ENCODE measurements at places on chromosomes 13 and 19. TPM values are rescaled to one million over a fixed set of nuclear protein-coding genes. Genes with fewer than 3 reads are reported as not detected.

The SOHLH2 gene
- 0.39 TPM for total RNA-seq

DNA sequence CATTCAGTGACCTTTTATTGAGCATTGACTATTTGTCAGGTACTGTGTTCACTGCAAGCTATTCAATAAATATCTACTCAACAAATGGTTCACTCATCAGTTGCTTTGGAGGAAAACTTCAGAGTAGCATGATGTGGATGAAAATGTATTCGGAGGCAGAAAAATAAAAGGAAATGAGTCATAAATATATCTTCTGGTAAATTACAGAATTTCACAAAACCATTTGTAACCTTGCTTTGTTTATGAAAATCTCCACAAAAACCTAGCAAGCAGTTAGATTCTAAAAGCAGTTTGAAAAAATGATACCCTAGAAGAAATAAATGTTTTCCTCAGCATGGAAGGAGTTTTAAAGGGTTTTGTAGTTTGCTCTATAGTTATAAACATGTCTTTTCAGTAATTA lies 399.6 kb downstream of the LMO7 start:
- DNase-seq = no peak

GRCh38 chr19:4981681-4981958 lies 12.7 kb downstream of the KDM4B start:
- no peak for DNase-seq

DNA sequence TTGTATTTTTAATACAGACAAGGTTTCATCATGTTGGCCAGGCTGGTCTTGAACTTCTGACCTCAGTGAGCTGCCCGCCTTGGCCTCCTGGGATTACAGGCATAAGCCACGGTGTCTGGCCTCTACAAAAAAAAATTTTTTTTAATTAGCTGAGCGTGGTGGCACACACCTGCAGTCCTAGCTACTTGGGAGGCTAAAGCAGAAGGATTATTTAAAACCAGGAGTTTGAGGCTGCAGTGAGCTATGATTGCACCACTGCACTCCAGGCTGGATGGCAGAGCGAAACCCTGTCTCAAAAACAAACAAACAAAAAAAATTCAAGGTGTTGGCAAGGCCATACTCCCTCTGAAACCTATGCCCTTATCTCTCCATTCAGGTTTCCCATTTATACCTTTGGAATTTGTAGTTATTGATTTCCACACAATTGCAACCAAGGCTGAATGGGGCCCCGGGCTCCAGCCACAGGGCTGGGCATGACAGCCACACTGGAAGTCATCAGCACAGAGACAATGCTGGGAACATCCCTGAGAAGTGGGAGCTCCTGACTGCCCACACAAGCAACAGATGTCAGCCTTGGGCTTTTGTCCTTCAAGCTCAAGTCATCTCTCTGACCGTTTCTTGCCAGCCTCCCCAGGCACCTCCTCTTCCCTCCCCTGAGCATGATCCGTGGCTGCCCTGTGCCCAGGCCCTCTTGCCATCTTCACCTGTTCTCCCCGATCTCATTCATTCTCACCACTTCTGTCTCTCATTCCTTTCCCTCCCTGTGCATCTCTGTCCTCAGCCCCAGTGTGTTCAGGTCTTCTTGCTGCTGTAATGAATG lies 27.2 kb upstream of the CALM3 start:
- DNase-seq = no peak

DNA sequence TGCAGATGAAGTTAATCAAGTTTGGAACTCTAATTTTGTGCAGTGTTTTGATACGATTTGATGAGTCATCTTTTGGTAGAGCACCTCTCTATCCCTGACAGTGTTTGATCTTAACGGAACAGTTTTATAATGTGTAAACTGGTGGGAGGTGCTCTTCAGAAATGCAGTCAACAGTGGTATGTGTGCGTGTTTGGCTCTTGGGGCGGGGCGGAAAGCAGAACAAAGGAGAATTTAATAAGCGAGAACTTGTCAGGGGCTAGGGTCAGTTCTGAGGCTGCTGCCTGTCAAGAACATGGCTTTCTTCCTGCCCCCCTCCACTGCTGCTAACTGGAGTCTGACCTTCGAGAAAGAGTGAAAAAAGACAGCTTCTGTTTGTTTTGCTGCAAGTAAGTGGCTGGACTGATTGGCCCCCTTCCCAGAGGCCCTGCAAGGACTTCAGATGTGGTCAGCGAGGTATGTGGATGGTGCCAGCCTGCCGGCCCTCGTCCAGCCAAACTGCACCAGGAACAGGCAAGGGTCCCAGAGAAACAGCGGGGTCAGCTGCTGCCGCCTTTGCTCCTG lies 40.8 kb downstream of the BBC3 start:
- DNase-seq = peak; percentile 76

GRCh38 chr19:2101417-2102335 lies 5.0 kb downstream of the IZUMO4 start:
- DNase-seq = no peak

DNA sequence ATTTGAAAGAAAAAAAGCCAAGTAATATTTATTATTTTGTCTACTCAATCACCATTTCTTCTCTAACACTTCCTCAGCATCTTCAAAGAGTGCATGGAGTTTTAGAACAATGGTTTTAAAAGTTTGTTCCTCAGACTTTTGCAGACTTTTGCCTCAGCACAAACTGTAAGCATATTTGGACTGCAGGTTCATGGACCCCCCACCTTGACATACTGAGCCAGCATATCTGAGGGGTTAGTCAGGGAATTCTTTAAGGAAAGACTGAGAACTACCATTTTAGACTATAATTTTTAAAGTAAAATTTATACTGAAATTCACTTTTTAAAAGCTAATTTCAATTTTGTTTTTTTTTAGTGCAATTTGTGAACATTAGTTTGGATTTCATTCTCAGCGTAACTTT lies 1676.8 kb upstream of the PCDH20 start:
- DNase-seq = no peak

GRCh38 chr19:39698535-39698934 lies 5.7 kb upstream of the LGALS14 start:
- no peak for DNase-seq

DNA sequence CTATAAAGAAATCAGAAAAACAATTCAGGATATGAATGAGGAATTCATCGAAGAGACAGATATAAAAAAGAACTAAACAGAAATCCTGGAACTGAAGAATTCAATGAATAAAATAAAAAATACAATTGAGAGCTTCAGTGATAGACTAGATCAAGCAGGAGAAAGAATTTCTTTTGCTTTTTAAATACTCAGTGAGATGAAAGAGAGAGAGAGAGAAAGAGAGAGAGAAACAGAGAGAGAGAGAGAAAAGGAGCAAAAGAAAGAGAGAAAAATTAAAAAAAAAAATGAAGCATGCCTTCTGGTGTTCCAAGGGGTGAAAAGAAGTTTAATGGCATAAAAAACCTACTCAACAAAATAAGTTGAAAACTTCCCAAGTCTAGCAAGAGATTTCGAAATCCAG lies 22.0 kb upstream of the SLC7A9 start:
- no peak for DNase-seq

The ZIC2 gene
- total RNA-seq = 0.31 TPM

The ZNF443 gene
- total RNA-seq = 7.3 TPM

GRCh38 chr19:35715355-35715809 lies 2.4 kb upstream of the KMT2B start:
- DNase-seq = no peak

The PABPC3 gene
- total RNA-seq = not detected

- no peak for DNase-seq
Observed at GRCh38 chr19:35340431-35340830, 7.3 kb upstream of the FFAR1 start.

DNA sequence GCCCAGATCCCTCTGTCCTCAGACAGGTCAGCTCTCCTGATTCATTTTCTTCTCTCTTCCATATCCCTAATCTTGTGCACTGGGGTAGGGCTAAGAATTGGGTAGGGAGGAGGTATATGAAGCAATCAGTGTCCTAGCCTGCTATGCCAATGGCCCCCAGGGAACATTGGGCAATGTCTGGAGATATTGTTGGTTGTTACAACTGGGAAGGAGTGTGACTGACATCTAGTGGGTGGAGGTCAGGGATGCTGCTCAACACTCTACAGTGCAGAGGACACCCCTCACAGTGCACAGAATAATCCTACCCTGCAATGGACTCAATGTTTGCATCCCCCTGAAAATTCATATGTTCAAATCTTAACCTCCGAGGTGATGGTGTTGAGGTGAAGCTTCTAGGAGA lies 57.5 kb downstream of the CPAMD8 start:
- DNase-seq = no peak

The SYT5 gene
- 2.9 TPM for total RNA-seq

The KLK14 gene
- total RNA-seq = 0.41 TPM

The HOOK2 gene
- 91.9 TPM for total RNA-seq

DNA sequence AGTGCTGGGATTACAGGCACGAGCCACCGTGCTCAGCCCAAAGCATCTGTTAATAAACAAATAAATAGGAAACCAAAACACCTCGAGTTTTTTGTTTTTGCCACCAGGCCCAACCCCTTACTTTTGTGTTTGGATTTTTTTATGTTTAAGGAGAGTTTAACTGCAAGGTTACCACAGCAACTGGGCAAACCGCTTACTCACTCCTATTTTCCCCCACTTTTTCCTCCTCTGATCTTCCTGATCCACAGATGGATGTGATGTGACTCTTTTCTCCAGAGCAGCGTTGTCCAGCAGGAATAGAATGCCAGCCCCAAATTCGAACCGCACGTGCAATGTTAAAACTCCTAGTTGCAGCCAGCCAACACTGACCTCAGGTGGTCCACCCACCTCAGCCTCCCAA lies 2.1 kb upstream of the PNMA8B start:
- DNase-seq = no peak

DNA sequence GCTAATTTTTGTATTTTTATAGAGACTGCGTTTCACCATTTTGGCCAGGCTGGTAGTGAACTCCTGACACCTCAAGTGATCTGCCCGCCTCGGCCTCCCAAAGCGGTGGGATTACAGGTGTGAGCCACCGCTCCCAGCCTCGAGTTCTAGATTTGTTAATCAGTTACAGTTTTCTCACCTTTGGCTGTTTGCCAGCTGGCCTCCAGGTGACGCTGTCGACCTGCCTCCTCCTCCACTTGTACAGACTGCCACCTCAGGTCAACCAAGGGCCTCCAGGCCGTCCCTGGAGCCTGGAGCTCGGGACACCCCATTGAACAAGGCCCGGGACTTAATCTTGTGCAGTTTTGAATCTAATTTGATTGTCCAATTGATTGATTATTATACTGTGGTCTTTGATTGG lies 45.5 kb downstream of the IER2 start:
- peak; percentile 88 for DNase-seq

The NDFIP2 gene
- total RNA-seq = 141 TPM

Measured in mucosa of descending colon (tissue), 3 donors.